NCI-H69 (cell line): ENCODE measurements at places on chromosomes 11 and 22.

GRCh38 chr11:84817998-84818397, 809.1 kb downstream of the DLG2 start:
- DNase-seq = no peak

DNA sequence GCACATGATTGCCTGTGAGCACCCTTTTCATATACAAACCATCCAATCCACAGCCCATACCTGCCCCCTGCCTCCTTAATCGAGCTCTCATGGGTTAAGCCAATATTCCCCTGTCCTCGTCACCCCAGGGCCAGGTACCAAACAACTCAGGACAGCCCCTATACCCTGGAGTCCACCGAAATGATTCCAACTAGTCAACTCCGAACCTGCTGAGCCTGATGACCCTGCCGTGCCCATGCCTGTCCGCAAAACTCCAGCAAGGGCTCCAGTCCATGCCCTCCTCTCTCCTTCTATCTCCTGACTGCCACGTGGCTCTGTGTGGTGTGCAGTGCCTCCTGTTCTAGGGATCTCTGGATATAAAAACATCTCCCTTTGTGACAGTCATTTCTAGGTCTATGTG, 35.5 kb upstream of the SYT13 start:
- DNase-seq = no peak

DNA sequence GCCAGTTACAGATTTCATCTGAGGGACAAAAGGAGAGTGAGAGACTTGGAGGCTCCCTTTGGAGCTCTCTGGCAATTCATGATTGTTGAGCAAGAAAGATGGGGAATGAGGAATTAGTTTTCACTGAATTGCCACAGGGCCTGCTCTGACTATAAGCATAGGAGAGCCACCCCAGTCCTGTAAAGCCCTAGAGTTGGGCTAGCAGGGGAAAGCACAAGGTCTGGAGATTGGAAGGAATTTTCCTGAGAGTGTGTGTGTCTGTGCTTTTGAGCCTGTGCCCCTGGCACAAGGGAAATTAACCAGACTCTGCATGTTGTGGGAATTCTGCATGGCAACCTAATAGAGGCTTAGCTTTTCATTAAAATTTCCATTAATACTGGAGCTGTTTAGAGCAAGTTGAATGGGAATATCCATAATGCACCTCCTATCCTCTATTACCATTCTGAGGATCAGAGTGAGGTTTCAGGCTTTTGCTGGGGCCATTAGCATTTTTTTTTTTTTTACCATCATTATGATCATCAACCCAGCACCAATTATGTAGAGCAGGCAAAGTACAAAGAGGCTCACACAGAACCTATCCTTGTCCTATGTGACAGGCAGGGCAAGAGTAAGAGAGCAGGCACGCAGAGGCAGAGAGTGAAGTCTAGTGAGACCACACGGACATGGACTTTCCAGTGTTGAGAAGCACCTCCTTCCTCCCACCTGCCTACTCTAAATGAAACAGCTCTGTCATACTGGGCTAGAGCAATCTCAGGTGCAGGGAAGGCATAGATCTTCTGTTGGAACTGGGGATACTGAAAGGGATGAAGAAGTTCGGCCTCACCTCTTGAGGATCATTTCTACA, 308.5 kb downstream of the ST3GAL4 start:
- DNase-seq = no peak

DNA sequence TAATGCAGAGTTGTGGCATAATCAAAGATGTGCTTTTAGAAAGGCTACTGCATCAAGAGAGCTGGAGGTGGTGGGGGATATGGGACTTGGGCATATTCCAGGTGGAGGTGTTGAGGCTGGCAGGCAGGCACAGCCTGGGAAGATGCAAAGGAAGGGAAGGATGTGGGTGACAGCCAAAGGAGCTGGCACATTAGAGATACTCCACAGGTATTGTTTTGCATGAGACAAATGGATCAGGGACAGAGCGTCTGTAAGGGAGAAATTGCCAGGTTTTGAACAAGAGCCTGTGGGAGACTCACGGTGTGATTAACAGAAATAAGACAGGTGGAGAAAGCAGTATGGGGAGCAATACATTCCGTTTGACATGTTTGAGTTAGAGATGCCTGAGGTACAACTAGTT, 263.7 kb downstream of the NELL1 start:
- DNase-seq = peak; percentile 24

- no peak for DNase-seq
Observed at GRCh38 chr22:43555561-43556515, 144.0 kb downstream of the MPPED1 start.
